ENCODE measurements at places on chromosomes 5 and 9.

GRCh38 chr5:82991678-82992323 lies 85.4 kb downstream of the TMEM167A start:
- no peak for ATAC-seq

DNA sequence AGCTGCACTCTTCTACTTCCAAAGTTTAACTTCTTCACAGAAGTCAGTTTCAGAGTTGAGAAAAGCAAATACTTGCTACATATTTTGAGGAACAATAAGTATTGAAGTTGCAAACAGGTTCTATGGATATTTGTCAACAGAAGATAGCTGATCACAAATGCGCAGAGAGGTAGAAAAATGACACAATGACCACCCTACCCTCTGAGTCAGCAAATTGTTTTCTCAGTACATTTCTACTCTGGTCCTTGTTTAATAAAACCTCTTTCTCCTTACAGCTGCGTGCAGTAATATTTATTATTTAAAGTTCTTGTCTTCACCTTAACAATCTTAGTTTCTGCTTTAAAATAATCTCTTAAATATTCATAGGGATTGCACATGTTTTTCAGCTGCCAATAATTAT lies 855.1 kb upstream of the CTNND2 start:
- ATAC-seq, result no peak

DNA sequence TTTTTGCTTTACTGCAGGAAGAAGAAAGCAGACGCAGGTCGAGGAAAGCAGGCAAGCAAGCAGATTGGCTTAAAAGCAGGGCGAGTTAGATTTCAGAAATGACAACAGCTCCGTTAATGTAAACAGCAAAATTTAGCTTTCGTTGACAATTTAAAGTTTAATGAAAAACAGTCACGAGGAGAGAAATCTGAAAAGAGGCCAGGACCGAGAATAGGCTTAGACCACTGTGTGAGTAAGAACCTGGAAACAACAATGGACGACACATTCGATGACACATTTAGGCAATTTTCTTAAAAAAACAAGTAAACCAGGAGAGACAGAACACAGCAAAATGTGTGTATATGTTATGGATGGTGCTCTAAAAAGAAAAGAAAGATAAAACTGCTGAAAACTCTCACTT lies 155.3 kb downstream of the ISOC1 start:
- no peak for ATAC-seq

- ATAC-seq, result no peak
Measured at GRCh38 chr9:137057545-137057944, 3.7 kb upstream of the ENTPD2 start.

- no peak for ATAC-seq
Measured at GRCh38 chr5:179759581-179760551, 27.2 kb downstream of the MAML1 start.
